Camera-type eye (tissue), 1 donor: ENCODE measurements at places on chromosomes 13 and 19. TPM values are rescaled to one million over a fixed set of nuclear protein-coding genes. Genes with fewer than 3 reads are reported as not detected.

FGF22 gene
- not detected for total RNA-seq

UHRF1 gene
- total RNA-seq: 28.5 TPM

ZNF540 gene
- 15.2 TPM for total RNA-seq

APOC1 gene
- total RNA-seq: 7.1 TPM

PNMA8A gene
- total RNA-seq: 72.3 TPM
